ENCODE measurements at places on chromosomes 7 and 10.

GRCh38 chr10:87545783-87546182 lies 41.1 kb downstream of the MINPP1 start:
- DNase-seq, result no peak

GRCh38 chr10:43196981-43197833 lies 59.0 kb downstream of the CSGALNACT2 start:
- no peak for DNase-seq

GRCh38 chr7:94888551-94888950 lies 18.8 kb upstream of the PPP1R9A start:
- no peak for DNase-seq

GRCh38 chr7:43942250-43942649 lies 16.0 kb downstream of the UBE2D4 start:
- DNase-seq, result no peak

DNA sequence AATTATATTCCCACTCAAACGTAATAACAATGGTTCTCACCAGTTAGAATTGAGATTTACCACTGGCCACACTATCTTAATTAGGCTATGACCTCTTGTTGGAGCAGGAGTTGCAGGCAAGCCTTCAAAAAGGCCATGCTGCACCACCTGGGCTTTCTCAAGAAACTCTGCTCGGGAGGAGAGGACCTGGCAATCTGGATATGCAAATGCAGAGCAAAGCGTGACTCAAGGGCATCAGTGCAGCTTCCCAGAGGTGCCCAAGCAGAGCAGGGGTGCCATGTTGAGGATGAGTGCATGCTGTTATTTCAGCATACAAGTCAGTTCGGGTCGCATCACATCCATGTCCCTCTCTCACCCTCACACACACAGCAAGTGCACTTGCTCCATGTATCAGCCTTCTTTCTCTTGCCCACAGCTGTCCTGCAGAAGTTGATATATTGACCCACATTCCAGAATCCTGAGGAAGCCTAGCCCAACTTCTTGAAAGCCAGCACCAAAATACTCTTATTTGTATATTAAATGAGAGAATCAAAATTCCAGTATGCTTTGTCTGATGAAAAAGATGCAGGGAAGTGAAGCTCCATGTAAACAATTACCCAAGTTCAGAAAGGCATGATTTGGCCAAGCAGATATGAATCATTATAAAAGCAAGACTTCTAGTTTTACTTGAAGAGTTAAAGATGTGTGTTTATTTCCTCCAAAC lies 55.7 kb upstream of the IL6 start:
- DNase-seq, result no peak

GRCh38 chr10:100265821-100266485 lies 1.5 kb downstream of the CWF19L1 start:
- DNase-seq, result no peak

- DNase-seq, result no peak
These were observed 13.6 kb downstream of the ZDHHC6 start for GRCh38 chr10:112433136-112433535.

- DNase-seq, result no peak
These were observed 34.7 kb upstream of the XPNPEP1 start for GRCh38 chr10:109958059-109958458.

All from stimulated activated CD8-positive, alpha-beta memory T cell treated with anti-CD3 and anti-CD28 coated beads, Interleukin-7, amount 100 ng/mL, for 1 hour (primary cell).